ENCODE measurements at places on chromosomes 11 and 22.

- DNase-seq: no peak
These were observed 72.4 kb upstream of the TMEM45B start for GRCh38 chr11:129743112-129743815.

- no peak for DNase-seq
These were observed 338.1 kb downstream of the CTTN start for GRCh38 chr11:70736461-70736860.

GRCh38 chr22:23128269-23129108 lies 13.3 kb downstream of the RSPH14 start:
- DNase-seq: peak; percentile 2

DNA sequence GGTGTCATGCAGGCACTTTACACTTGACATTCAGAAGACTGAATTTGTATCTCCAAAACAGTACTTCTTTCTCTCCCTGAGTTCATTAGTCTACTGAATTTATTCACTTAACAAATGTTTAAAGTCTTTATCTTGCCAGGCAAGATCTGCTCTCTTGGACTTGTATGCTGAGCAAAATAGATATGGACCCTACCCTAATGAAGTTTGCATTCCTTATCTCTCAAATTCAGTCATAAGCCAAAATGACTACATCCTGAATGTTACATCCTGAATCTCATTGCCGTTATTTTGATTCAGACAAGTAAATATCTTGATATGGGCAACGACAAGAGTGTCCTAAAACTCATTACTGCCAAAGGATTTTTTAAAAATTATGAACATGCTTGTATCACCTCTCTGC lies 29.7 kb downstream of the FAR1 start:
- DNase-seq: no peak

GRCh38 chr22:27003297-27003696 lies 345.9 kb downstream of the MIAT start:
- no peak for DNase-seq

DNA sequence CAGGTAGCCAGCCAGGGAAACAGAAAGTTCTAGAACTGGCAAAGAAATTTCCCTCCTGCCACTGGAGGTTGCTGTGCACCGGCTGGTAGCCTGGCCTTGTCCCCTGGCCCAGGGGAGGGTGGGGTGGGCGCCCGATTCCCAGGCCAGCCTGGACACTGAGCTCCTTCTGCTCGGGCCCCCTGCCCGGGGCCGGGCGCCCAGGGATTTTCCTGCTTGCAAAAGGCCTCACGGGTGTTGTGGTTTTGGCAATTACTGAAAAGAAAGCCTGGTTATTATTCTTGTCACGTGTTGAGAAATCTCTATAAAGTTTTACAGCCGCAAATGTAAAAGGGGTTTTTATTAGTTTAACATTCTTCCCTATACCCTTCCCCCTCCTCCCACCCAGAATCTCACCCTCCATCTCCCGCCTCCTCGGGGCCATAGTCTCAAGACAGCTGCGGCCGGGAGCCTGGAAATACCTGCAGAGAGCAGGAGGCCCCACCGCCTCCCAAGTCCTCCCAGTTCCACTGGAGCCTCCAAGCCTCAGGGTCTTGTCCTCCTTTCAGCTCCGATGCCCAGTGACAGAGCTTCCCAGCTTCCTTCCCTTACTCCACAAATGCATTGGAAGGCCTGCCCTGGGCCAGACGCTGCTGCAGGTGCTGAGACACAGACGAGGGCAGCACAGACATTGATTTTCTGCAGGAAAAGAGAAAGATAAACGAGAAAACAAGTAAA lies 1515.6 kb downstream of the TBC1D22A start:
- DNase-seq: no peak

DNA sequence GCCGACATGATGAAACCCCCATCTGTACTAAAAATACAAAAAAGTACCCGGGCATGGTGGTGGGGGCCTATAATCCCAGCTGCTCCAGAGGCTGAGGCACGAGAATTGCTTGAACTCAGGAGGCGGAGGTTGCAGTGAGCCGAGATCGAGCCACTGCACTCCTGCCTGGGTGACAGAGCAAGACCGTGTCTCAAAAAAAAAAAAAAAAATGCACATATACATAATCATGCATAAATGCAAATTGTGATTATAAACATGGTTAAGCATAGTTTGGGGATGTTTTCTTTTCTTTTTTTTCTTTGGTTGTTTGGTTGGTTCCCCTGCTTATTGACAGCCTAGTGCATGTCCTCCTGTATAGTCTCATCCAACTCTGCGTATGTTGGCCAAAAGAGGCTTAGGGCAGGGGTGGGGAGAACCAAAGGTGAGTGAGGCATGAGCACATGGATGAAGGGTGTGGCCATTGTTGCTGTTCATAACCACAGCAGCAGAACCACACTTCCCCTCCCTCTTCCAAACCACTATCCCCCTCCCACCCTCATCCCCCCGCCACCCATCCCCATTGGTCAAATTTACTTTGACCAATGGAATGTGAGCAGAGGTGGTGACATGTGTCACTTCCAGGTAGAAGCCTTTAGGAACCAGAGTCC lies 6.9 kb upstream of the VPS37C start:
- no peak for DNase-seq

DNA sequence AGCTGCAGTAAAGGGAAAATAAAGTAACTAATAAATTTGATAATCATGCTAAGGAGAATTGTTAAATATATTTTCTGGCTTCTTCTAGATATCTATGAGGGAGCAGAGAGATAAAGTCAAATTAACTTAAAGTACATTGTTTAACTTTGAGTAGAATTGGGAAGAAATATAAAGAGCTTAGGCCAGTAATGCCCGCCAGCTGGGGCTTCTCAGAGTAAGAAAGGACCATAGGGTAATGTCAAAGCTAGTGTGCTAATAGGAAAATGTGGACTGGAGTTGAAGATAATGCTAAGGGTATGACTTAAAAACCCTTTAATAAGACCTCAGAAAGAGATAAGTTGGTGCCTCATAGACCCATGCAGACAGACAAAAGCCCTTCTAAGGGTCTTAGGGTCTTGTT lies 411.6 kb upstream of the ANO3 start:
- no peak for DNase-seq

- DNase-seq: no peak
These were observed 32.8 kb upstream of the SERPIND1 start for GRCh38 chr22:20741008-20741633.

Measured in NCI-H748 treated with DMSO at 0.1 percent for 48 hours (cell line).